CD4-positive, alpha-beta T cell treated with Interferon gamma for 1 hour (primary cell): ENCODE measurements at places on chromosomes 3 and 15.

GRCh38 chr3:120559242-120560061 is 36.7 kb upstream of the NDUFB4 start:
- DNase-seq: no peak

GRCh38 chr3:111616417-111617105 is 21.4 kb upstream of the ZBED2 start:
- DNase-seq: peak; percentile 57

DNA sequence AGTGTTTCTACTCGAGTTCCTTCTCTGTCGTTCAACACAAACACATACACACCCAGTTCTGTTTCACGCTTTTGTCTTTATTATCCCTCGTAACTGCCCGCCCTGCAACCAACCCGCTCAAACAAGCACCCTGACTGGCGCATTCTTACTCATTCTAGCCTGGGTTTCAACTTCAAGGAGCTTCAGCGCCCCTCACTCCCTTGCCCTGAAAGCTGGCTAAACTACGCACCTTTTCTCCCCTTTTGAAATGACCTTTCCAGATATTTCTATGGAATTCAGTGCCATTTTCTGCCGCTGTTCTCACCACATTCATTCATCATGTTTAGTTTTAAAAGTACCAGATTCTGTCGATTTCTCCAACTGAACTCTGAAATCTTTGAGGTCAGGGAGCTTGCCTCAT is 653 bp upstream of the MFSD1 start:
- no peak for DNase-seq

DNA sequence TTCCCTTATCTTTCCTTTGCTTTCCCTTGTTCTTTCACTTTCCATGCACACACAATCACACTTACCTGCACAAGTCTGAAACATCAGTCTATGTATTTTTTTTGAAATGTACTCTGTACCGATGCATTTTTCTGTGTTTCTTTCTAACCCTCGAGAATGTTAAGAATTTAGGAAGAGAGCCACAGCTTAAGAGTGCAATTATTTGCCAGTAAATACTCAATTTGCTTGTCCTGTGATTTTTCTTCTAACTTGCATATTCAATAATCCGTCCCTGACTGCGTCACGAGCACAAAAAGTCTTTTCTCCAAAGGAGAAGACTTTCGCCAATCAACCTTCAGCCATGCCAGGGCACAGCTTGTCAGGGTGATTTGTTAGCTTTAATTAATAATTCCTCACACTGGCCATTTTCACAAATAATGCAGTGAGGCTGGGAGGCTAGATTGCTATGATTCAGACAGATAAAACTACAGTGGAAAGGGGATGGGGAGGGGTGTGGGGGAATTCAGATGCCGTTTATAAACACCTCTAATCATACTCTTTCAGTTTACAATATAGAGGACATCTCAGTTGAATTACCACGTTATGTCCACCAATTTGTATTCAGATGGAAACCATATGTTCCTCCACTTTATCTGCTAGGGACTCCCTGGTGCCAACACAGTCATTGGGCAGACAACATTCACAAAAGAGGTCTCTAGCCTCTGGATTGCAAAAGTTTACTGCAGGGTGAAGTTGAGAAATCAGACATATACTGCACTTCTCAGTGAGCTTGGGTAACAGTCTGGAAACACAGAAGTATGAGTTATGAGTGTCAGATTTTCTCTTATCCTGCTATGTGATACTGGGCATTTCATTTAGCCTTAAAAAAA is 388.0 kb downstream of the ZBTB20 start:
- no peak for DNase-seq
